ENCODE measurements at places on chromosomes 16 and 17. TPM values are rescaled to one million over a fixed set of nuclear protein-coding genes. Genes with fewer than 3 reads are reported as not detected.

The QRICH2 gene
- total RNA-seq = 4.7 TPM

The SLC12A3 gene
- total RNA-seq = not detected

DNA sequence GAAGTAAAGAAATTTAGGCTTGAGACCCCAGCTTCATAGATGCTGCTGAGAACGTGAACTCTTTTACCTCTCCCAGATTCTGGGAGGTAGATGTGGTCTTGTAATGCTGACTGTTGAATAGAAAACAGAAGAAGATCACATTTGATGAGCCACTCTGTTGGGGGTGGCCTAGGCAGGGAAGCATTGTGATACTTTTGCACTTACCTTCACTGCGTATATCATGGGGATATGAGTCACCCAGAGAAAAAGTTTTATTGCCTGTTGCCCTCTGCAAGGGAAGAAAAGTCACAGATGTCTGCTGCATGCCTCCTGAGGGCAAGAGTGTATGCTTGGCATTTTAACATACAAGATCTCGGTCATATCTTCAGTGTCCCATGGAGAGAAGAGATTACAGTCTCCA is 365.4 kb downstream of the SNX29 start:
- no peak overlapping the region for H3K27ac ChIP-seq
- H3K4me3 ChIP-seq = no peak overlapping the region
- H3K27me3 ChIP-seq = no peaks in the 10 kb centered on the region
- DNase-seq = no peak
- no peaks in the 10 kb centered on the region for H3K36me3 ChIP-seq

The TBC1D24 gene
- 9.3 TPM for total RNA-seq

DNA sequence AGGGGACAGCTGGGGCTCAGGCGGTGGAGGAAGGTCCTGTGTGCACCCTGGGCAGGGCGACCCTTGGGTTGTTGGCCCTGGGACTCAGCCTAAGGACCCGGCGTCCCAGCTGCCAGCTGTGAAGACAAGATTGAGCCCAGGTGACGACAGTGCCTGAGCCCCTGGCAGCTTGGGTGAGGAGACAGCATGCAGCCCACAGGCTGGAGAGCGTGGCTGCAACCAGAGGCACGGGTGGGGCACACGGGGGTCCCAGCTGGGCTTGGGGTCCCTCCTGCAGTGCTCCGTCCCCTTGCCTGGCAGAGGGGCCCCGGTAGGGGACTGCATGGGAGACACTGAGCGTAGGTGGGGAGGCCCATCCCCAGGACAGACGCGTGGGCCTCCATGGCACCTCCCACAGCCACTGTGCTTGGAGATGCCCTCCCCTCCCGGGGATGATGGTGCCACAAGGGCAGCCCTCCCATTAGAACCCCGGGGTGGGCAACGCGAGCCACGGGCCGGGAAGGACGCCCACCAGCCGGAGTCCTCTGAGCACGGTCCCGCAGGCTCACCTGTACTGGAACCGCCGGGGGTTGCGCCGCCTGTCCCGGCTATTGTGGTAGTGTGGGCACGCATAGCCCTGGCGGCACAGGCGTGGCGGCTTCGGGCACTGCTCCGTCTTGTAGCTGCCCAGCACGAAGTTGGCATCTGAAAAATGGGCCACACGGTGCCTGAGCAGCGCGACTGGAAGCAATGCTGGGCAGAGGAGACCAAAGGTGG is 15.5 kb downstream of the UNKL start:
- H3K4me1 ChIP-seq = no peaks in the 10 kb centered on the region
- H3K27me3 ChIP-seq = no peaks in the 10 kb centered on the region
- no peak for DNase-seq
- no peak overlapping the region for H3K27ac ChIP-seq
- no peaks in the 10 kb centered on the region for H3K36me3 ChIP-seq
- H3K4me3 ChIP-seq = no peak overlapping the region

GRCh38 chr17:71405101-71405500 is 715.7 kb upstream of the SOX9 start:
- H3K27me3 ChIP-seq = no peaks in the 10 kb centered on the region
- no peak for DNase-seq
- H3K4me3 ChIP-seq = no peak overlapping the region

The NOG gene
- total RNA-seq = 11.0 TPM
